ENCODE measurements at places on chromosomes 1 and 21.

- no peak for DNase-seq
These were observed 3.3 kb downstream of the KLHL21 start for GRCh38 chr1:6599141-6599975.

DNA sequence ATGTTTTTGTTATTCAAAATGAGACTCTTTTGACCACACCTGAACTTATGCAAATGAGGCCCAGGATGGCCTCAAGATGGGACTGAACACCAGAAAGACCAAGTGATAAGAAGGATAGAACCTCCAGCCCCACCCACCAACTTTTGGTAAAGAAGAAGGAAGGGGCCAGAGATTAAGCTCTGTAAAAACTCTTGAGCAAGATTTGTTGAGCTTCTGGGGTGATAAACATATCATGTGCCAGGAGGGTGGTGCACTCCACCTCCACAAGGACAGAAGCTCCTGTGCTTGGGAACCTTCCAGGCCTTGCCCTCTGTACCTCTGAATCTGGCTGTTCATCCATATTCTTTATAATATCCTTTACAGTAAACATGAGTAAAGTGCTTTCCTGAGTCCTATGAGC, 5.3 kb downstream of the RSPH1 start:
- DNase-seq = no peak

DNA sequence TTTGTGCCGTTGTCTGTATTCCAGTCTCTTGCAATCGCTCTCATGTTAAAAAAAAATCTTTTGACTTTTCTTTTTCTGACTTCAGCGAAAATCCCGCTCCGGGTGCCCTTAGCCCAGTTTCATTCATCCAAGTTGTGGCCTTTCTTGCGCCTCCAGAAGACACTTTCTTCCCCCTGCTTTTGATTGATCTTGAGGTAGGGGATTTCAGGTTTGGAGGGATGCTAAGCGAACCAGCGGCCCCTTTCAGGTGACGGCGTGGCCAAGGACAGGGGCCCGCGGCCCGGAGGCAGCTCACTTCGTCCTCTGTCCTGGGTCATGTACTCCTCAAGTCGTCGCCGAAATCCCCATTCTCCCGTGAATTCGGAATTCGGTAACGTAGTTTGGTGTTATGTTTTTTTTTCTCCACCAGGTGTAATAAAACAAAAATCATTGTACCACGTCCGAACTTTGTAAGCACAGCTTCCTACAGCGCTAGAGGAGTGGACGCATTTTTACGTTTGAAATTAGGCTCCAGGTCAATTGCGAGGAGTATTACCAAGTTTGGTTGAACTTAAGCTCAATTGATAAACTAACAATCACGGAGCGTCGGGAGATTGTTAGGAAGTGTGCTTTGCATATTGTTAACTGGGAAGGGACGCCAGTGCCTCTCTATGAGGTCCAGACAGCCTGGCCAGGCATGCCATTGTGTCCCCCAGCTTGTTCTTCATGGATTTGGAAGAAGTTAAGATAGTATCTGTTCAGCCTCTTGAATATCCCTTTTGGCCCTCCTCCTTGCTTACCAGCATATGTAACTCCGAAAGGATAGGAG, 1.1 kb downstream of the MRPS6 start:
- DNase-seq = no peak

DNA sequence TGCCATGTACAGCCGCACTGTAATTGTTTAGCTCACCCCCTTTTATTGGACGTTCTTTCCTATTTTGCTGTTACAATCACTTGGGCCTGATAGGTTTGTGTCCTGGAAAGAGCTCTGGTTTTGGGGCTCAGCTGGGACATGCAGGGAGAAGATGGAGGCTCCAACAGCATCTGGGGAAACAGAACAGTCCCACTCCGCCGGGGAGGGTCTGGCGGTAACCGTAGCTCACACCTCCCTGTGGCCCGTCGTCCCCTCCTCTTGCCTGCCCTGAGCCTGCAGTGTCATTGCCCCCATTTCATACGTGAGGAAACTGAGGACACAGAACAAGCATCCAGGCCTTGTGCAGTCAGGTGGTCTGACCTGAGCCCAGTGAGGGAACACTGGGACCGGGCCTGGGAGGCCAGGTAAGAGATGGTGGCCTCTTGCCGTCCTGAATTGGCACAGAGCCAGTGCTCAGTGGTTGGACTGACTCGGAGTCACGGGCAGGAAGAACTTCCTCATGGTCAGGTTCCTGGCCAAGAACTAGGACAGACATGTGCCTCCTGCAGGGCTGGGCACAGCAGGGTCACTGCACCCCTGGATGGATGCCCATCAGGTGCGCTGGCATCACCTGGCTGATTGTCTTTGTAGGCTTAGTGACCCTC, 41.8 kb downstream of the S100B start:
- no peak for DNase-seq

- no peak for DNase-seq
These were observed 4.0 kb upstream of the SSR2 start for GRCh38 chr1:156024801-156025200.

- DNase-seq = no peak
These were observed 12.3 kb downstream of the CD58 start for GRCh38 chr1:116558571-116558970.

DNA sequence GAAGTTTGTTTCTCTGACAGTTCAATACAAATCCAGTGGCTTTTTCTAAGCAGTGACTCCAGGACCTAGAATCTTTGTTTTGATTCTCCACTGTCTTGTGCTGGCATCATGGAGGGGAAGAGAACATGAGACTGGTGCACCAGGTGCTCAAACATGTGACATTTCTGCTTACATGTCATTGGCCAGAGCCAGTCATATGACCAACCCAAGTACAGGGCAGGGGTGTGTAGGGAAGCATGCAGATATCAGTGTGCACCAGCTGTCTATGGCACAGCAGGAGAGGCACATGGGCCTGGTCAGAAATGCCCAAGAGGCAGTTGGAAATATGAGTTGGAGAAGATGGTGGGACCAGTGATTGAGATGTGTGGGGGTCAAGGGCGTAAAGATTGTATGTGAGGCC, 297.0 kb downstream of the HHAT start:
- no peak for DNase-seq

DNA sequence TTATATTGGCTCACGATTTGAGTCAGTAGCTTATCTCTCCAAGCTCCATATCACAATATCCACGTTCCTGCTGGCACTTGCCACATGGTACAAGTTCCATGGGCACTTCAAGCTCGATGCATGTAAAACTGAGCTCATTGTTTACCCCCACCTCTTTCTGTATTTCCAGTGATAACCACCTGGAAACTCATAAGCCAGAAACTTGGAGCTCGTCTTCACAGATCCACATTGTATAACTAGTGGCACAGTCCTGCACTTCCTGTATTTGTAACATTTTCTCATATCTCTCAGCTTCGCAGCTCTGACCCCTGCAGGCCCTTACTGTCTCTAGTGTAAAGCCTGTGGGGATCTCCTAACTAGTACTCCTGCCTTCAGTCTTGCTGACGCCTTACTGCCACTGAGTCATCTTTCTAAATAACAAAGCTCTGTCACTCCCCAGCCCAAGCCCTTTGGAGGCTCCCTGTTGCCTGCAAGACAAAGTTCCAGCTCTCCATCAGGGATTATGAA, 6.5 kb upstream of the C2CD4D start:
- DNase-seq = no peak

- no peak for DNase-seq
These were observed 215.4 kb upstream of the ADGRL2 start for GRCh38 chr1:81585371-81585770.

DNA sequence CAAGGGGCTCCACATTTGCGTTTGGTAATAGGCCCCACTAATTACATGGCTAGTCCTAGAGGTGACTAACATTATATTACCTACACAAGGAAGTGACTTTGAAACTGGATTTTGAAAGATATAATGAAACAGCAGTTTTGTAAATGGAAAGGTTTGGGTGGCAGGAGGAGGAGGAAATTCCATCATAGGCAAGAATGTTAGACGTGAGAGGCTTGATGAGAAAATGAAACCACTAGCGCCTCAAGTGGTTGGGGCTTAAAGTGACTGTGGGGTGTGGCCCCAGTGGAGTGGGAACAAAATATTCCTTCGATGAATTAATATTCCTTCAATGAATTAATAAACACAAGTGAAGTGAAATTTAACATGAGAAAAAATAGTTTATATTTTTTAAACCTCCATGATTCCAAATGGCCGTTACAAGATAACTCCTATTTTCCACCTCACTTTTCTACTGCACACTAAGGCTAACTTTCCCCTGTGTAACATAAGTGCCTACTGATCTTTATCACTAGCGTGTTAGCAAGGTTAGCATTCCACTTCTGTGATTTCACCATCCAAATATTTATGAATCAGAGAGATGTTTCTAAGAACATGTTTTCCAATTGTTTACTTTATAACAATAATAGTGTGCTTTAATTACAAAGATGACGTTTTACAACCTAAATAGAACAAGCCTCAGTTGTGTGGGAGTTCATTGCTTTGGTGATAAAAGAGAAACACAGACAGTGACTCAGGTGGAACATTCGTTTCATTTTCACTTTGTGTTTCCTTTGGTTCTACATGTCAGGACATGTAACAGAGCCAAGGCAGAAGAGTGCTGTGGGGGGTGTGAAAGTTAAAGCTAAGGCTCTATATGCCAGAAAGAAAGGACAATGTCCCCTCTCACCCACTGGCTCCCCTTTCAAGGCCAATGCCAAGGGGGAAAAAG, 12.5 kb upstream of the ATF3 start:
- peak; percentile 92 for DNase-seq

- no peak for DNase-seq
These were observed 425.8 kb upstream of the CAMK1G start for GRCh38 chr1:209157546-209158249.

DNA sequence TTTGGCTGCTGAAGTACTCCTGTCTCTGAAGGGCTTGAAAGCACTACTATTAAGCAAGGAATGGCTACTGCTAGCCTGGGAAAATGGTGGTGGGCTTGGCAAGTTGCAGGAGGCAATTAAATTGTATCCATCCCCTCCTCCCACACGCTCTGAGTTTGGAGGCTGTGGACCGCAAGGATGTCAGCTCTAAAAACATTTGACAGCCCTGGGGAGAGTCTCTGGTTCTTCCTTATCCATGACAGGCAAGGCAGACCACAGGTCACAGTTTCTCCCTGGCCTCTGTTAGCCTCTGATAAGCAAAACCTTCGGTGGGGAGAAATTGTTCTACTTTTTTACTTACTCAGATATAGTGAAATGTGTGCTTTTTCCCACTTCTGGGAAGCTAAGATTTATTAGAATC, 46.6 kb downstream of the S1PR1 start:
- DNase-seq = no peak

- no peak for DNase-seq
These were observed 208.1 kb upstream of the MAP1LC3C start for GRCh38 chr1:242206994-242207393.

GRCh38 chr1:17377325-17377953, 5.4 kb downstream of the PADI6 start:
- no peak for DNase-seq

DNA sequence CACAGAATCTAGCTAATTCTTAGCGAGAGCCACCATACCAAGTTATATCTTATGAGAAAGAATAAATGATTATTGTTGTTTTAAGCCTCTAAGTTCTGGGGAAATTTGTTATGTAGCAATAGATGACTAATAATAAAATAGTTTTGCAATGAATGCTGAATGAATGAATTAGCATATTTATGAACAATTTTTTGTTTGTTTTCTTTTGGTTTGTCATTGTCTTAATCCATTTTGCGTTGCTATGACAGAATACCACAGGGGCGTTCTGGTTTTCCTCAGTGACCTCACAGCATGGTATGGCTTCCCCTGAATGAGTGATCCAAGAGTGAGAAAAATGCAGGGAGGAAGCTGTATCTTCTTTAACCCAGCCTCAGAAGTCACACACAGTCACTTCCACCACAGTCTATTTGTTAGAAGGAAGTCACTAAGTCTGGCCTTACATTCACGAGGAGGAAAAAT, 53.8 kb upstream of the HPDL start:
- no peak for DNase-seq

- DNase-seq = no peak
These were observed 3881.6 kb downstream of the SRGAP2C start for GRCh38 chr1:125066385-125066784.

GRCh38 chr21:42524341-42525028, 10.8 kb downstream of the SLC37A1 start:
- DNase-seq = no peak

- no peak for DNase-seq
These were observed 43.6 kb downstream of the ACKR1 start for GRCh38 chr1:159248311-159248710.

- no peak for DNase-seq
These were observed 491 bp upstream of the RAP1A start for GRCh38 chr1:111618961-111619634.

DNA sequence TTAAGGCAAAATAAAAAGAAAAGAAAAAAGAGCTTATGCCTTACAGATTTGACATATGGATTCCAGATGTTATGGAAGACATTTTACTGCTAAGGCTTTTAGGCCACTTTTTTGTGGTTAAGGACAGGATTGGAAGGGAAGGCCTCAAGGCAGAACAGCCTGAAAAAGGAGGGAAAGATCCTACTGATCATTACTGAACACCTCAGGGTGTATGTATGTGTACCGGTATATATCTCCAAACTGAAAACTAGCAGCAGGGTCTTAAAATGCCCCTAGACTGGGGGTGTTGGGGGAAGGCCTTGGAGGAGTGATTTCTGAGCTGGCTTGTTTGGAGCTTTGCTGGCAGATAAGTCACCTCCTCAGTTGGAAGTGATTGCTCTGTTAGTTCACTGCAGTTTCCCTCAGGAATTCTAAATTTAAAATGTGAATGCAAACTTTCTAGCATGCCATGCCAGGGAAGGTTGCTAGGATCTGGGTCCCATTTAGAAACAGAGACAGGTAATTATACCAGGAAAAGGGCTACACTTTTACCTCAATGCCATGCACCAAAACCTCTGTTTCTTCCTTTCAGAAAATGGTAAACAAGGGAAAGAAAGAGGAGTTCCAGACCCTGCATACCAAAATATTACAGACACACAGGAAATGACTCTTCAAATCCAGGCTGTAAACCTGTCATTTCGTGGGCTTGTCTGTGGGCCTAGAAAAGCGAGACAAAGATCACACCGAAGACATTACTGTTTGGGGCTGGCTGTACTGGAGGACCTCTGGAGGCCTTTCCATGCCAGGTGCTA, 15.0 kb downstream of the C1orf52 start:
- DNase-seq = no peak

GRCh38 chr1:241645199-241645598, 5.0 kb upstream of the CHML start:
- no peak for DNase-seq

DNA sequence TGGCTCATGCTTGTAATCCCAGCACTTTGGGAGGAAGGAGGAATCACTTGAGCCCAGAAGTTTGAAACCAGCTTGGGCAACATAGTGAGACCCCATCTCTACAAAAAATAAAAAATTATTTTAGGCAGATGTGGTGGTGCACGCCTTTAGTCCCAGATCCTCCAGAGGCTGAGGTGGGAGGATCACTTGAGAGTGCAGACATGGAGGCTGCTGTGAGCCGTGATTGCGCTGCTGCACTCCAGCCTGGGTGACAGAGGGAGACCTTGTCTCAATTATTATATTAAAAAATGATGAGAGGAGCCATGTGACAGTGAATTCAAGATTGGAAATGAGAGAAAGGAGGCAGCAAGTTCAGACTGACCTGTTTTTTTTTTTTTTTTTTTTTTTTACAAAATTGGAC, 282.3 kb downstream of the ZP4 start:
- DNase-seq = no peak

- peak; percentile 52 for DNase-seq
These were observed 25.9 kb upstream of the DNAJC11 start for GRCh38 chr1:6727535-6727934.

- no peak for DNase-seq
These were observed 4.2 kb downstream of the TFAP2E start for GRCh38 chr1:35577071-35577998.

GRCh38 chr1:30877205-30877912, 31.2 kb downstream of the SDC3 start:
- DNase-seq = no peak

GRCh38 chr1:240234485-240235210, 143.0 kb downstream of the FMN2 start:
- DNase-seq = no peak
